Muscle of arm (tissue), 14 donors: ENCODE measurements at places on chromosomes 4 and X. TPM values are rescaled to one million over a fixed set of nuclear protein-coding genes. Genes with fewer than 3 reads are reported as not detected.

DNA sequence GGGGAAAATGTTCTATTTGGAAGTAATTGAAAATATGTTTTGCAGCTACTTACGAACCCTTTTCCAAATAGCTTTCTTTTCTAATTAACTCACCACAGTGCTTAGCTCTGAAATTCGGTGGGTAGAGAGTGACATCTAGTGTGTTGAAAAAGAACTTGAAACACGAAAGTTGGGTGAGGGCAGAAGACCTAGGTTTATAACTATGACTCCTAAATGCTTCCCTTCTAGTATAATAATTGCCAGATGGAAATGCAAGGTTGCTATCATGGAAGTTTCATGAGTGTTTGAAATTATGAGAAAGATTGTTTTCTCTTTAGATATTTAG, 77.3 kb upstream of the NOCT start:
- DNase-seq: no peak

Gene MAGEA4
- not detected for polyA plus RNA-seq

DNA sequence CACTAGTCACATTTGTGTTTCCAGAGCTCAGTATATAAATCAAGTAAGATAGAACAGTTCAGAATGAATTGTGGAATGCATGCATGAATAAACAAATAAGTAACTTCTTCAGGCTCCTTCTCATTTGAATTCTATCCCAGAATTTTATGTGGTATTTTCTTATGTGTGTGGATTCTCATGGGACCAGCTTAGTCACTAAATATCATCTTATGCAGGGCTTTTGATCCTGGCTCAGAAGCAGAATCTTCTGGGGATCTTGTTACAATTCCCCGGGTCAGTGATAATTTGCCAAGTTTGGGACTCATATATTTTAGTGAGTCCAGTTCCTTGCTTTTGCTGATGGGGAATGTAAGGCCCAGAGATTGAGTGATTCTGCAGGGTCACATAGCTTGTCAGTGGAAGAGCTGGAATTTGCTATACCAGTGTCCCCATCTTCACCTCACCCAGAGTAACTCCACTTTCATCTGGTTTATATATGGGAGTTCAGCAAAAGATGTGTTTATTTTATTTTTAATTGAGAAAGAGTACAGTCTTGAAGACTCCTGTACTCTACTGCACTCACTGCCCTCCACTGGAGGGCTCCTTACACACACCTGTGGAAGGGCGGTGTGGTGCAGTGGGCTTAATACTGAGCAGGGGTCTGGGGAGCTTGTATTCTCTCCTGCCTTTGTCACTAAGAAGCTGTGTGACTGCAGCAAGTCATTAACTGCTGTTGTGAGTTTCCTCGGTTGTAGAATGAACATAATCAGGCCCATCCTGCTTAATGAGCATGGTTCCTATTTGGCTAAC, 198.2 kb upstream of the CXorf66 start:
- DNase-seq: no peak

Gene PGAM4
- polyA plus RNA-seq: not detected

- DNase-seq: no peak
Observed at GRCh38 chr4:32219306-32220075, 1499.3 kb downstream of the PCDH7 start.

GRCh38 chr4:145709336-145709735, 29.4 kb downstream of the C4orf51 start:
- DNase-seq: no peak

DNA sequence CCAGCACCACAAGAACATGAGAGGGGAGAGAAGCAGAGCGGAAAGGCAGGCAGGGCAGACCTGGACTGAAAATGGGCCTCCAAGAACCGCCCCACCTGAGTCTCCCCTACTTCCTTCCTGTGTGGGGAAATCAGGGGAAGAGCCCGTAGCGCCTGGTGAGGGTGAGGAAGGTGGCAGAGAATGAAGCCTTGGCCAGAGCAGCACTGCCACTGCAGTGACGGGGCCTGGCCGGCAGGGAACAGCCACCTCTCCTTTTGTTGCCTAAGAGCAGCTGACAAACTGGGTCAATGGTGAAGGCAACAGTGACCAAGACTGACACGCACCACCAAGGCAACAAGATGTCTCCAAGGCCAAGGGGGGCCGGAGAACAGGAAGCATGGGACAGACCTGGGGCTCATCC, 58.4 kb upstream of the CBR4 start:
- no peak for DNase-seq

DNA sequence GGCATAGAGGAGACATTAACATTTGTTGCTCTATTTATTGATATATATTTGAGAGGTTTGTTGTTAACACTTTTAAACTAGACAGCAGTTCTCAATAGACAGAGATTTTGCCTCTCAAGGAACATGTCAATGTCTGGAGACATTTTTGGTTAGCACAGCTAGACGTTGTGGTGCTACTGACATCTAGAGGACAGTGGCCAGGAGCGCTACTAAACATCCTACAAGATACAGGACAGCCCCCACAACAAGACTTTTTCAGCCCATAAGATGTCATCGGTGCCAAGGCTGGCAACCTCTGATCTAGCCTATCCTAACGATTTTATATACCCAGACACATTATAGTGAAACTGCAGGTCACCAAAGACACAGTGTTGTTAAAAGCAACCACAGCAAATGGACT, 18.4 kb upstream of the CTSO start:
- DNase-seq: no peak
